ENCODE measurements at places on chromosomes 4 and X.

- DNase-seq, result no peak
Measured at GRCh38 chr4:164221631-164222030, 532.3 kb upstream of the SMIM31 start.

- no peak for DNase-seq
Measured at GRCh38 chr4:26884486-26884988, 23.9 kb downstream of the STIM2 start.

- no peak for DNase-seq
Measured at GRCh38 chrX:16144420-16144819, 21.1 kb downstream of the GRPR start.

DNA sequence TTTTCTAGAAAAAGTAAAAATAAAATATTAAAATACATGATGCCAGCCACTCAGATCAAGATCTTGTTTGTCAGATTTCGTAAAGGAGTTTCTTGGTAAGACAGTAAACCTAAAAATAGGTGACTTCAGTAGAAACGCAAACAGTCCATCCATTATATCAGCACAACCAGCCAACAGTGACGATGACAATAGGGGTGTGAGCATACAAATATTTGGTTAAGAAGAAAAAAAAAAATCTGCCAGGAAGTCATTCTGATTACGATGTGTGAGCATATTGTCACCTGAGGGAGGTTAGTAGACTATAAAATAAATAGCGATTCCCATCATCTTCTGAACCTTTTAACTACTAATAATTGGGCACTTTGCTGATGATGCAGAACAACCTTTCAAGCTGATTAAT is 37.6 kb downstream of the SLC7A11 start:
- no peak for DNase-seq

GRCh38 chr4:15336410-15337167 is 91.2 kb upstream of the C1QTNF7 start:
- no peak for DNase-seq

- DNase-seq, result no peak
Measured at GRCh38 chr4:52241916-52242315, 190.8 kb downstream of the SPATA18 start.
